ENCODE measurements at places on chromosomes 12 and 14.

GRCh38 chr12:65966852-65967593, 142.7 kb downstream of the HMGA2 start:
- DNase-seq = no peak

- DNase-seq = no peak
These were observed 100.7 kb downstream of the ZFC3H1 start for GRCh38 chr12:71562676-71563595.

GRCh38 chr12:10069099-10069498, 29.7 kb downstream of the CLEC1A start:
- DNase-seq = no peak

DNA sequence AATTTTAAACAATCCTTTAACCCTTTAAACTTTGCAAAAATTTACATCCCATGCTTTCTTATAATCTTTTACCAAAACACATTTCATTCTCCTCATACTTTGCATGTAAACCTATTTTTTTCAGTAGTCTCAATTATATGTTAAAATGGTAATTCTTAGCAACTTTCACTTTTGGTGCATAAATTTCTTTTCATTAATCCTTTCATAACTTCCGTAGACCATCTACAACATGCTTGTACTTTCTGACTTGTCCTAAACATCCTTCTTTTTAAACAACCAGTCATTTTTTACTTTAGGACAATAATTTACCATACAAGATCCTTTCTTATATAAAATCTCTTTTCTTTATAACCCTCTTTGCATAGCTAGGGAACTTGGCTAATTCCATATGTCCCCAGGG, 19.5 kb downstream of the CCDC91 start:
- DNase-seq = no peak

DNA sequence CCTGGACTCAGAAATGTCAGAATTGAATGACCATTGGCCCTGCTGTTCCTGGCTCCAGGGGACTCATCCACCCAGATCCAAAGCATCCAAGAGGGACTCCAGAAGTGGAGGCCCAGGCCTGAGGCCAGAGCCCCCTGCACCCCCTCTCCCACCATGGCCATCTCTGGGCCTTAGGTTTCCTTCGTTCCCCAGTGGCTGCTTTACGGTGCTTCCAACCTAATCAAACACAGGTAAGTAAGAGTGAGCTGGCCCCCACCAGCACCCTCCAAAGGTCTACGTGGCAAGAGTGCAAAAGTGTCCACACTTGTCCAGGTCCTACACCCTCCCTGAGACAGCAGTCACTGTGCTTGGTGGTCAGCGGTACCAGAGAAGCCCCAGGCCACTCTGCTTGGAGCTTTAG, 139.0 kb downstream of the DPF3 start:
- DNase-seq = no peak

GRCh38 chr14:47626151-47627035, 49.0 kb downstream of the MDGA2 start:
- no peak for DNase-seq

DNA sequence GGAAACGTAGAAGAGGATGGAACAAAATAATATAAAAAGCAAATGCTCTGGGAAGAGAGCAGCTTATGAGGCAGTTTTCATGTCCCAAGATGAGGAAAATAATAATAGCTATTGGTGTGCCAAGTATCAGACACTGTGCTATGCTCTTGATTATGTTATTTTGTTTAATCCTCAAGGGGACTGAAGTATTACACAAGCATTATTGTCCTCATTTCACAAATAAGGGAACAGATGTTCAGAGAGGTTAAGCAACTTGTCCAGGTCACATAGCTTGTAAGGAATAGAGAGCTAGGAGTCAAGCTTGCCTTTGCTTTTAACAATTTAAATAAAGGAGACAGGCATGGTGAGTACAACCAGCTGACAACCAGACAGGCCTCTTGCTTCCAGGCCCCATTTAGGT, 26.9 kb upstream of the LTBP2 start:
- DNase-seq = no peak

GRCh38 chr14:102683399-102684297, 91.2 kb downstream of the RCOR1 start:
- no peak for DNase-seq

DNA sequence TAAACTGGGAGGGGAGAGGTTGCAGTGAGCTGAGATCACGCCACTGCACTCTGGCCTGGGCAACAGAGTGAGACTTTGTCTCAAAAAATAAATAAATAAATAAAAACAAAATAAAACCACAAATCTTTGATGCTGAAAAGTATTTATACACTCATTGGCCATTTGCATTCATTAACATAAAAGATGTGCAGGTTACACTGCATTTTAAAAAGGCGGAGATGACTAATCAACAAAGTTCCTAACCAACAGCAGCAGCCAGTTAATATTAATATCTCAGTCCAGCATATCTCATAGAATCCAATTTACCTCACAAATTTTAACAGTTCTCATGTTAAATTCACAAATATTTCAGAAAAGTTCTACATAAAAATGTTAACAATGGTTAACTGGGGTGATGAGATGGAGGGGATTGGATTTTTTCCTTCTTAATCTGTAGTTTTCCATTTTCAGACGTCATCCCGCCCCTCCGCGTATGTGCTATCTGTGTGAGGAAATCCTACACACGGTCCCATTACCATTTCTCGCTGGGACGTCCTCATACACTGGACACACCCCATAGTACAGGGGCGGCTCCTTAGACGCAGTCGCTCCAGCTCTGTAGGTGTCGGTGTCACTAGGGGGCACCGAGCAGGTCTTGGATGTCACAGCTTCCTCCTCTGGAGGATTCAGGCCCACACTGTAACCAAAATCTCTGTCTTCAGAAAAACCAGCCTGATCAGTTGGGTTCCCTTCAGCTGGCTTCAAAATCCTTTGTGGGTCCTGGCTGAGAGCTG, 7.3 kb downstream of the ANKLE2 start:
- no peak for DNase-seq

GRCh38 chr14:99971941-99972747, 93.1 kb upstream of the EVL start:
- DNase-seq = no peak

GRCh38 chr12:68163560-68164081, 4.1 kb upstream of the IFNG start:
- DNase-seq = no peak

DNA sequence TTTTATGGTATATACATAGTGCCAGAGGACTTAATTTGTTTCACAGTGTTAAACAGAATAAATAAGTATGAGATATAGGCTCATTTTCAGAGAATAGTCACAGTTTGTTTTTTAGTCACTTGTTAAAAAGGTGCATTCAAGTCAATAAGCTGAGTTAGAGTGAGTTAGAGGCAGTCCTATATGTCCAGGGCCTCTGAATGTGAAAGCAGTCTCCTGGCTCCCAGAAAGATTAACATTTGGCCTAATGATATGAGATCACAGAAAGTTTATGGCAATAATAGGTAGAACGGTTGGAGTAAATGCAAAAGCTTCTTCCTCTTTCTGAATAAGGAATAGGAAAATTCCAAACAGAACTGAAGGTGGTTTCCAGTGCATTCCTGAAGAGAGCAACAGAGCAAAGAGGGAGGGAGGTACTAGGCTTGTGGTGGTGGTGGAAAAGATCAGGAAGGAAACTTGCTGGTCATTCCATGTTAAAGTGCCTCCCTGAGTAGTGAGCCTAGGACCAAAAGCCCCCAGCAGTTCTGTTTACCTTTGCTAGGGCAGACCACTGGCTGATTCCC, 54.4 kb downstream of the SLC38A4 start:
- no peak for DNase-seq

DNA sequence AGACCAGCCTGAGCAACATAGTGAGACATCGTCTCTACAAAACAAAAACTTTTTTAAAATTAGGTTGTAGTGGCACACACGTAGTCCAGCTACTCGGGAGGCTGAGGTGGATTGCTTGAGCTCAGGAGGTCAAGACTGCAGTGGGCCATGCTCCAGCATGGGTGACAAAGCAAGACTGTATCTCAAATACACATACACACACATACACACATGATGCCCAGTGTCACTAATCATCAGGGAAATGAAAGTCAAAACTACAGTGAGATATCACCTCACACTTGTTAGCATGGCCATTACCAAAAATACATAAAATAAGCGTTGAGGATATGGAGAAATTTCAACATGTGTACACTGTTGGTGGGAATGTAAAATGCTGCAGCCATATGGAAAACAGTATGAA, 33.2 kb upstream of the KICS2 start:
- peak; percentile 61 for DNase-seq

DNA sequence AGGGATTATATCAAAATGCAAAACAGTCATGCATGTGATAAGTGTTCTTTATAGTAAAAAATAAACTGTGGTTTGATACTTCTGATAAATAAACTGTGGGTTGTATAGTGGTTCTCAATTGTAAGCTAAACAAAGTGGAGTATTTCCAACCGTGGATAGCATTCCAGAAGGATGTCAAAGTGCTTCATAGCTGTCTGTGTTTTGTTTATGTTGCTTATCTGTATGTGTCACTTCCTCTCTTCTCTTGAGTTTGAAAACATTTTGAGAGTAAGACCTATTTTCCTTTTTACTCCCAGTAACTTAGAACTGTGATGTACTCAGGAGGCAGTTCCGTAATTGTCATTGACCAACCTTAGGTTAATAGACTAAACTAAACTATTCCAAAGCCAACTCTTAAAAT, 415.8 kb downstream of the TMTC2 start:
- DNase-seq = no peak

DNA sequence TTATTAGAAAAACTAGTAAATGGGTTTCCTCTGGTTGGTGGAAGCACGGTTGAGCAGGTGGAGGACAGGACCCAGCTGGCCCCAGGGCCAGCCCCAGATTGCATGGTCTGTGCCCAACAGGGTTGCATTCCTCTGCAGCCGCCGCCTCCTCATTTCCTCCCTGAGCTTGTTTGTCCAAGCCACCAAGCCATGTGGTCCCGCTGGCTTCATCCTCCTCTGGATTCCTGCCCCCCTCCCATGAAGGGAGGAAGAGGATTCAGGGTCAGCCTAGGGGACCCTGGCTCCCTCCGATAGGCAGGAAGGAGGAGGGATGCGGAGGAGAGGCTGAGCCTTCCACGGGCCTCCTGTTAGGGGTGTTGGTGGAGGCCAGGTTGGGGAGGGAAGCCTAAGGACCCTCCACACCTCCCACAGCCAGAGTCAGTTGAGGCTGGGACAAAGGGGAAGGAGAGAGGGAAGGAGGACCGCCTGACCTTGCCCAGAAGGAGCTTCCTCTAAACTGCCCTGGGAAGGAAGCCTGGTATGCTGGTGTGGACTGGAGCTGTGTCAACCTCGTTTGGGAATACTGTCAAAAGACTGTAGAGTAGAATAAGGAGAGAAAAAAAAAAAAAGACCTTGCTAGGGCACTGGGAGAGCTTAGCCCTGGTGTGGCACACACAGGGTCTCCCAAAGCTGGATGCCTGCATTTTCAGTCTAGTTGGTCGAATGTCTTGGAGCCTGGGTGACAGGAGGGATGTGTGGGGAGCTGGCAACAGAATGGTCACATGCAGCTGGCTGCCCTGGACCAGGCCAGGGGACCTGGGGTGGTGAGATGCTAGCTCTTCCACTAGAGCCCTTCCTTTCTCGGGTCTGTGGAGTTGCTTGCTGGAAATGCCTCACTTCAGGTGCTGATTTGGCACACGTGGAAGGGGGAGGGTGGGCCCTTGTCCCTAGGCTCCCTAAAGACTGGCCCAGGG, 42.4 kb downstream of the PLEKHG3 start:
- DNase-seq = no peak

DNA sequence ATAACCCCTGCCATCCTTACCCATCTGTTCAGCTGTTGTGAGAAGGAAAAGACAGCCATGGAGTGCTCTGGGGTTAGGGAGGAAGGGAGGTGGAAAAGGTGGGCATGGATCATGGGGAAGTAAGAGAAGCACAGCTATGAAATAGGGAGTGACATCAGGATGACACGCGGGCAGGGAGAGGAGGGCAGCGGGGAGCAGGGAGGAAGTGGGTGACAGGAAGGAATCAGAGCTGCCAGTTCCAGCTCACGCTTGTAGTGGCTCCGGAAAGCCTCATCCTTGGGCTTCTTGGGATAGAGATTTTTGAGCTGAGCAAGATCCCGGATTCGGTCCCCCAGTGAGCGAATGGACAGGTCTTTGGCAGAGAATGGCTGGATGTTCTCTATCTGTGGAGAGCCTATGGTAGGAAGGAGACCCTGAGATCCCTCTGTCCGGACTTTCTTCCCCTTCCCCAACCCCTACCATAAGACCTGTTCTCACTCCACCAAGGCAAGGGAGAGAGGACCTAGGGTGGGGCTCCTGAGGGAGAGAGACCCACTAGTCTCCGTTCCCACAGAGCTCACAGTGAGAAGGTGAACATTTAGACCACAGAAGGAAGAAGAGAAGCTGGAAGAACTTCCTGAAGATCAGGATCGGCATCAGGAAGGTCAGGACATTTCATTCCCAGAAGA, 10.3 kb downstream of the NAB2 start:
- no peak for DNase-seq

DNA sequence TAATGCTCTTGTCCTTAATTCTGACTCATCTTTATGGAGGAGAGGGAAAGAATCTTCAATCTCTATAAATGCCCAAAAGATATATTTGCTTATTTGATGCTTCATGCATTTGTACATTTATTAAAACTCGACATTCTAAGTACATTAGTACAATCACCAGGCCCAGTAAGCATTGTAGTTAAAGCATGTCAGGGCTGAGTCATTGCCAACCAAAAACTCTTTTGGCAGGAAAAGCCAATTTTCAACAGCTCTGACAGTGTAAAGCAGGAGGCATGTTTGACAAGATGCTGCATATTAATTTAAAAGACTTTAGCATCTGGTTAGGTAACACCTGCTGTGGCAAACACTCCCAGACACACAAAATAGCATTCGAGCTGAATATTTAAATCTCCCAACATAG, 290.9 kb downstream of the PPFIA2 start:
- no peak for DNase-seq

DNA sequence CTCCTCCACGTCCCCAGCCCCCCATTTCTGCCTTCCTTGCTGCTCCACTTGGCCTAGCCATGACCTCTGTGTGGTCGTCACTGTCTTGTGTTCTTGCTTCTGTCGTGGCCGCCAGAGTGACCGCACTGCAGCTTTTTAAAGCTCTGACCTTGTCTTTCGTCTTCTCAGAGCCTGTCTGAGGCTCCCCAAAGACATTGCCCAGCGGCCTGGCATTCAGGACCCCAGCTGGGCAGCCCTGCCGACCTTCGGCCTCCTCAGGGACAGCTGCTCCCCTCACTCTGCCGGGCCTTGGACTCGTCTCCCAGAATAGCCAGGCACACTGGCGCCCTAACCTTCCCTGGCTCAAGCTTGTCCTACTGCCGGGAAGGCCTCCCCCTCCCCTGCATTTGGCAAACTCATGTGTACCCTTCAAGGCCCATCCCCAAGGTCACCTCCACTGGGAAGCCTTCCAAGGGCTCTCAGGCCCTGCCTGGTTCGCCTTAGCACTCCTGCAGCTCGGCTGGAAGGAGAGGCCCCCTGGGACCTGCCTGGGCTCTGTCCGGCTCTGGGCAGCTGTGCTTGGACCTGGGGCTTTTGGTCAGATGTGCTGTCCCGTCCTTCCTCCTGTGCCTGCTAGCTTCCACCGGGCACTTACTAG, 15.7 kb upstream of the DLK1 start:
- no peak for DNase-seq

DNA sequence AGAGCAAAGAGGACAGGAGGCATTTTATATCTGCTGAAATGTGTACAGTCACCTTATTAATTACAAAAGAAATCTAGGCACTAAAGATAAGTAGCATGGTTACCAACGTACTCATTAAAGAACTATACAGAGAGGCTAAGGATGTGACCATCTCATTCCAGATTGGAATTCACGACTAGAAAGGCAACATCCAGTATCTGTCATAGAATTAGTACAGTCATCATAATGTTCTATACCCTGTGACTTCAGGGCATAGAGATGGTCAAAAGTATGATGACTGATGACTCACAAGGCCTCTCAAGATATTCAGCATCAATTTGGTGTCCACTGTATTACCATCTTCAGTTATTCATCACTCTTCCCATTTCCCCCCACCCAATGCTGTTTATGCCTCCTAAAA, 144.0 kb upstream of the PLEKHG7 start:
- no peak for DNase-seq

- DNase-seq = no peak
These were observed 116.0 kb upstream of the FLRT2 start for GRCh38 chr14:85413836-85414526.
